Progenitor cell of endocrine pancreas (in vitro differentiated cells): ENCODE measurements at places on chromosomes 6 and 20. TPM values are rescaled to one million over a fixed set of nuclear protein-coding genes. Genes with fewer than 3 reads are reported as not detected.

NOX3 gene
- not detected in 2 replicates for total RNA-seq

DNA sequence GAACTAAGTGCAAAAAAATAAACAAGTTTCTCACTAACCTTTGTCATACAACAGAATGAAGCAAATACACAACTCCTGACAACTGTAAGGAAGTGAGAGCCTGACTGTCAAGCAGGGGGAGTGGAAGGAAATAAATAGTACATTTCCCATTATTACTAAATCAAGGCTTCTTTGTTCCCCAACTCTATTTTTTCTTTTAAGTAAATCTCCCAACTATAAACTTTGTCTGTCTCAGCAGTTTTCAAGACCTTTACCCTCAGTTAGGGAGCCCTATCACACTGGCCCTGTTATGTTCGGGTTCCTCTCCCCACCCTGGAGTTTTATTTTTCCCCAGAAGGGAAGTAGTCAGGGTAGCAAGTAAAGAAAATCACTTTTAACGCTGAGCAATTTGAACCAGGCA is 24.1 kb upstream of the IPCEF1 start:
- no peak for DNase-seq

OR2J3 gene
- total RNA-seq: not detected in 2 replicates

- DNase-seq: no peak
Observed at GRCh38 chr6:169445227-169445626, 191.6 kb upstream of the THBS2 start.
